ENCODE measurements at places on chromosomes 7 and 10. TPM values are rescaled to one million over a fixed set of nuclear protein-coding genes. Genes with fewer than 3 reads are reported as not detected.

DNA sequence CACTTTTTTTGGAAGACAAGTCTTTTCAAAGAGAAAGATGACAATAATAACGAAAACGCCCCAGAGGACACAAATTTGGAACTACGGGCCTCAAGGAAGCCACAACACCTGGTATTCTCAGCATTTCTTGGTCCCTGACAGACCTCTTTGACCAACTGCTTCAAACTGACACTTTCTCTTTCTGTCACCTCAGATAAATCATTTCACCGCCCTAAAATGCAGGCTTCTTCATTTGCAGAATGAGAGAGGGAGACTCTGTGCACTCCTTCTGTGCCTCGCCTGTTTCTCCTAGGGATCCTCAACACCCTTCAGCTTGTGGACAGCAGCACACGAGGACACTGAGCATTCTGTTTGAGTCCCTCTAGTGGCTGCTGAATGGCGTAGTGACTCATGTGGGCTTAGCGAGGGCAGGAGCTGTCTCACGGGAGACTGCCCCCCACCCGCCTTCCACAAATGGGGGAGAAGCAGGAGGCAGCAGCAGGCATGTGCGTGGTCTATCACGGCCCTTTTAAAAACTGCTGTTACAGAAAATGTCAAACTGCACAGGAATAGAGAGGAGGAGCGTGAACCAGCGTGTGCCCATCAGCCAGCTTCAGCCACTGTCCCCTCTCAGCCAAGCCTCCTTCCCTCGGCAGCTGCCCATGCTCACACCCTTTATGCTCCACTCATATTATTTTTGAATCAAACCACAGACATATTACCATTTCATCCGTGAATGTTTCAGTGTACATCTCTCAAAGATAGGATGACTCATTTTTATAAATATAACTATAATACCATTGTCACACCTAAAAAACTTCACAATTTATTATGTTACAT is 41.4 kb downstream of the GSDME start:
- DNase-seq, result no peak

Gene C7orf57
- 0.29 TPM for total RNA-seq

Gene HOXA4
- 0.26 TPM for total RNA-seq

Gene C10orf143
- total RNA-seq, result 5.5 TPM

Gene KCNIP2
- 4.1 TPM for total RNA-seq

Data from T-helper 17 cell (primary cell).